ENCODE measurements at places on chromosomes 4 and X. TPM values are rescaled to one million over a fixed set of nuclear protein-coding genes. Genes with fewer than 3 reads are reported as not detected.

DNA sequence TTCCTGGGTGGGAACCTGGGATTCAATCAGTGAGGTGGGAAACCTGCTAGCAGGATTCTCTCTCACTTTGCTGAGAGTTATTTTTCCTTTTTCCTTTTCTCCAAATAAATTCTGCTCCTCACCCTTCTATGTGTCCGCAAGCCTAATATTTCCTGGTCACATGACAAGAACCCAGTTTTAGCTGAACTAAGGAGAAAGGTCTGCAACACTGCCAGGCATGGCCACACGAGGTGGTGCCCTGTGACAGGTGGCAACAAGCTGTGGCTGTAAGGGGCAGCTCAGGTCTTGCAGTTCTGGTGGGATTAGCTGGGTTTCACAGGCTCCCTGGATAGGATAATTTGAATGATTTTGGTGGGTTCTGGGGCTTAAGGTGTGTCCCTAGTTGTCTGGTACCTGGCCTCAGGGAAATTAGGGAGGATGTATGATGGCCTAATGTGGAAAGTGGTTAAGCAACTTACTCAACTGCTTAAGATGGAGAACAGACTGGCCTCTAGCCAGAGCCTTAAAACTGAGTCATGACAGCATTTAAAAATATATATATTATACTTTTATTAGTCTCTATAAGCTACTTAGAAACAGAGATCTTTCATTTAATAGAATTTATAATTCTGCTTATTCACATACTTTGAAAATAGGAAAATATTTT lies 215.0 kb downstream of the IL15 start:
- no peaks in the 10 kb centered on the region for H3K27me3 ChIP-seq
- H3K36me3 ChIP-seq: no peaks in the 10 kb centered on the region
- H3K4me1 ChIP-seq: no peaks in the 10 kb centered on the region
- no peak for DNase-seq
- H3K4me3 ChIP-seq: no peak overlapping the region

DNA sequence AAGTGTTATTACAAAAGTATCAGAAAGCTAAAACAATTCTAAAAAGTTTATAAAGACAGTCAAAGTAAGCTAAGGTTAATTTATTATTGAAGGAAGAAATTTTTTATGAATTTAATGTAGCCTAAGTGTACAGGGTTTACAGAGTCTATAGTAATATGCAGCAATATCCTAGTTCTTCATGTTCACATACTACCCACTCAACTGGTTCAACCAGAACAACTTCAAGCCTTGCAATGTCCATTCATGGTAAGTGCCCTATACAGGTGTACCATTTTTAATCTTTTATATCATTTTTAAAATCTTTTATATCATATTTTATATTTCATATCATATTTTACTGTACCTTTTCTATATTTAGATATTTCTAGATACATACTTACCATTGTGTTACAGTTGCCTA lies 34.3 kb downstream of the COL4A5 start:
- no peak overlapping the region for H3K4me3 ChIP-seq
- DNase-seq: no peak
- no peaks in the 10 kb centered on the region for H3K4me1 ChIP-seq

DNA sequence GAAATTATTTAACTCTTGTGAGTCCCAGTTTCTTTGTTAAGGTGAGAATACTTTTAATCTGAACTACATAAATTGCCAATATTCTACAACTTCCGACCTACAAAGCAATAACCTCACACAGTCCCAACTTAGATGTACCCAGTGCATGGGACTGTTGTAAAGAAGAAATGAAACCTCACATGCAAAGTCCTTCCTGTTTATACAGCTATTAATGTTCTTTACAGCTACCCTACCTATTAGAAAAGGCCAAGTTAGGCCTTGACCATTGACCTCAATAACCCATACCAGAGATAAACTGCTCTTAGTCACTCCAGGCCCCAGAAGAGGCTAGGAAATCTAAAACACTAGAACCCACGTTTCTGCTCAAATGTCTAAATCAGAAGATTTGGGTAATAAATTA lies 920.1 kb upstream of the TENM3 start:
- H3K4me1 ChIP-seq: no peaks in the 10 kb centered on the region
- no peaks in the 10 kb centered on the region for H3K27me3 ChIP-seq
- no peaks in the 10 kb centered on the region for H3K36me3 ChIP-seq
- H3K4me3 ChIP-seq: no peak overlapping the region
- H3K27ac ChIP-seq: no peak overlapping the region

The MAGED4 gene
- not detected for total RNA-seq

The PCDH19 gene
- 0.32 TPM for total RNA-seq

DNA sequence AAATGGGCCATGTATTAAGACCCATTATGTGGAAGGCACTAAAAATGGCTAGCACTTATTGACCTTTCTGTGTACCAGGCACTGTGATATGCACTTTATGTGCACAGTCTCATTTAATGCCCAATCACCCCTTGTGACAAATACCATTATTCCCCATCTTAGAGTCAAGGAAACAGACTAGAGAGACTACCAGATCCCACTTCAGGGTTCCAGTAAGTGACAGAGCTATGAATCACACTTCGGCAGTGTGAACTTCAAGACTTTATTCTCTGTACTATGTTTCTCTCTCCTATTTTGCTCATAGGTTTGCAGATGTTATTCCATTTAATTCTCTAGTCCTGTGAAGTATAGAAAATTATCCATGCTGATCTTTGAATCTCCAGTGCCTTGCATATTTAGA lies 107.0 kb downstream of the NFKB1 start:
- H3K4me3 ChIP-seq: no peak overlapping the region
- peaks cover 11% of the 10 kb centered on the region for H3K36me3 ChIP-seq
- no peak for DNase-seq
- no peaks in the 10 kb centered on the region for H3K4me1 ChIP-seq

DNA sequence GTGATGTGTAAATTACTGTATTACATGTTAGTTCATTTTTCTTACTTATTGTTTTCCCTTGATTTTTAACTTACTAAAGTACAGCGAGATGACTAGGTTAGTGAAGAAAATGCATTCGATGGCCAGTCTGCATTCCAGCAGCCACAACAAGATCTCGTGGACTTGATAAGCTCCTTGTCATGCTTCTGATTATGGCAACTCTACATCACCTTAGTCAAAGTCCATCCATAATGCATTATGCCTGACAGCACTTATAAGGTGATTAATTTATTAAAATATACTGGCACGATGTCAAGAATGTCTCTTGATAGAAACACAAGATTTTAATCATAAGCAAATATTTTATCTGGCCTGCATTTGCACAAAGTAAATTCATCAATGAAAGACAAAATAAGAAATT lies 109.9 kb upstream of the NAP1L5 start:
- H3K4me3 ChIP-seq: no peak overlapping the region
- no peaks in the 10 kb centered on the region for H3K36me3 ChIP-seq
- no peak for DNase-seq
- no peaks in the 10 kb centered on the region for H3K4me1 ChIP-seq
- no peaks in the 10 kb centered on the region for H3K27me3 ChIP-seq

DNA sequence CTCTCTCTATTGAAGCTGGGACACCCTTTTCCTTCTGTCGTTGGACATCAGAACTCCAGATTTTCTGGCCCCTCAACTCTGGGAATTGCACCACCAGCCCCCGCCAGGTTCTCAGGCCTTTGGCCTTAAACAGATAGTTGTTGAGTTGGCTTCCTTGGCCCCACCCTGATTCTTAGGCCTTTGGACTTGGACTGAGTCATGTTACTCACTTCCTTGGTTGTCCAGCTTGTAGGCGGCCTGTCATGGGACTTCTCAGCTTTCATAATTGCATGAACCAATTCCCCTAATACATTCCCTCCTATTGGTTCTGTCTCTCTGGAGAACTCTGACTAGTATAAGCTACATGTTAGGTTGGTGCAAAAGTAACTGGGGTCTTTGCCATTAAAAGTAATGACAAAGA lies 195.7 kb downstream of the GPAT3 start:
- peak; percentile 26 for DNase-seq
- no peaks in the 10 kb centered on the region for H3K4me1 ChIP-seq
- H3K36me3 ChIP-seq: no peaks in the 10 kb centered on the region
- no peak overlapping the region for H3K27ac ChIP-seq

DNA sequence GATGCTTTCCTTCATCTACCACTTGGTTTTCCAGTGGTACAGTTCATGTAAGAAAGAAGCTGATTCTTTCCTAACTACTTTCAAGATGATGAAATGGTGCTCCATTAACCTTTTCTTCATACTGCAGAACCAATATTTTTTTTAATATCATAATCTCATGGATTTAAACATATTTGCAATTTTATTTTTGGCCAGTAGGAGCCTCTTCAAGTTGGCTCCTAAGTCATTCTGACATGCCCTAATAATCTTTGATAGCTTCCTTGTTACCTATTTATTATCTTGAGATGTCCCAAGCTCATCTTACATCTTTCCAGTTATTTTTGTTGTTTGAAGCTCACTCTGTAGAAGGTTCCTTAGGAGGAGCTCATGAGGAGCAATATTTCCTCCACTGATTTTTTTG lies 170.2 kb downstream of the APBB2 start:
- peak; percentile 16 for DNase-seq
- H3K4me1 ChIP-seq: no peaks in the 10 kb centered on the region
- no peaks in the 10 kb centered on the region for H3K36me3 ChIP-seq
- no peak overlapping the region for H3K27ac ChIP-seq
- H3K4me3 ChIP-seq: no peak overlapping the region

The RTL3 gene
- total RNA-seq: not detected

GRCh38 chr4:15438939-15439524 lies 11.2 kb downstream of the C1QTNF7 start:
- H3K27me3 ChIP-seq: peaks cover 8% of the 10 kb centered on the region
- H3K4me1 ChIP-seq: no peaks in the 10 kb centered on the region
- DNase-seq: no peak
- no peak overlapping the region for H3K4me3 ChIP-seq
- H3K27ac ChIP-seq: no peak overlapping the region

GRCh38 chrX:12370497-12370986 lies 232.3 kb downstream of the FRMPD4 start:
- no peaks in the 10 kb centered on the region for H3K4me1 ChIP-seq
- no peaks in the 10 kb centered on the region for H3K36me3 ChIP-seq
- H3K4me3 ChIP-seq: no peak overlapping the region

DNA sequence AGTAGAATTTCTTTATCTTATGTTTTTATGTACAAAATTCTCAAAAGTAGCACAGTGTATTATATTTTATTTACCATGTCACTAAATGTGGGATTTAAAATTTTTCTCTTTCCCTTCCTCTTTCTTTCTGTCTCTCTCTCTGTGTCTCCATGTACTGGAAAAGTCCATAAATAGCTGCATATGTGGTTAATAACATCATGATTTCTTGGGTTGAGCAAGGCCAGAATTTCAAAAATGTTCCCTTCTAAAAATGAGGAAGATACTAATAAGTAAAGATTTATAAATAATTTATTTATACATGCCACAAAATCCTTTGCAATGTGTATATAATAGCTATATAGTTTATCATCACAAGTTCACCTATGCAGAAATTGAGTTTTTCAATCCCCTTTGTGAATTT lies 29.1 kb upstream of the DKK2 start:
- no peak overlapping the region for H3K27ac ChIP-seq
- no peaks in the 10 kb centered on the region for H3K36me3 ChIP-seq
- H3K27me3 ChIP-seq: no peaks in the 10 kb centered on the region

The TENM3 gene
- total RNA-seq: 0.54 TPM

The POU3F4 gene
- total RNA-seq: not detected

GRCh38 chr4:95839891-95840290 lies at the start of gene PDHA2:
TSS of gene PDHA2 (plus strand) at chr4:95840093. CDS start at chr4:95840151, 58 bp downstream.
- H3K27me3 ChIP-seq: no peaks in the 10 kb centered on the region
- no peaks in the 10 kb centered on the region for H3K36me3 ChIP-seq
- no peak within 1 kb of the TSS for H3K4me3 ChIP-seq
- no peak within 1 kb of the TSS for H3K27ac ChIP-seq

DNA sequence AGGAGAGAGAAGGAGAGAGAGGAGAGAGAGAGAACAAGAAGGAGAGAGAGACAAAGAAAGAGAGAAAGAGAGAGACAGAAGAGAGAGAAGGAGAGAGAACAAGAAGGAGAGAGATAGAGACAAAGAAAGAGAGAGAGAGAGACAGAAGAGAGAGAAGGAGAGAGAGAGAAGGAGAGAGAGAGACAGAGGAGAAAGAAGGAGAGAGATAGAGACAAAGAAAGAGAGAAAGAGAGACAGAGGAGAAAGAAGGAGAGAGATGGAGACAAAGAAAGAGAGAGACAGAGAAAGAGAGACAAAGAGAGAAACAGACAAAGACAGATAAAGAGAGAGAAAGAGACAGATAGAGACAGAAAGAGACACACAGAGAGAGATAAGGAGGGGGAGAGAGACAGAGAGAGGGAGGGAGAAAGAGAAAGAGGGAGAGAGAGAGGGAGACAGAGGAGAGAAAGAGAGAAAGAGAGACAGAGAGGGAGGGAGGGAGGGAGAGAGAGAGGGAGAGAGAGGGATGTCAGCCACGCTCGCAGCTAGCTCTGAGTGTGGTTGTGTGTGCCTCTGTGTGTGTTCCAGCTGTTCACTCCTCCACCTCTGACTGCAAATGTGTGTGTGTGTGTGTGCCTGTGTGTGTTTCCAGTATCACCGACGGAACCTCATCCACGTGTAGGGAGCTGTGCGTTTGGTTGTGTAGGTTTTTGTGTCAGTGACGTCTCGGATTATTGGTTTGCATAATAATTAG lies 105.8 kb downstream of the CRLF2 start:
- H3K27me3 ChIP-seq: no peaks in the 10 kb centered on the region
- H3K4me1 ChIP-seq: no peaks in the 10 kb centered on the region
- H3K4me3 ChIP-seq: no peak overlapping the region
- no peak for DNase-seq
- H3K36me3 ChIP-seq: no peaks in the 10 kb centered on the region

DNA sequence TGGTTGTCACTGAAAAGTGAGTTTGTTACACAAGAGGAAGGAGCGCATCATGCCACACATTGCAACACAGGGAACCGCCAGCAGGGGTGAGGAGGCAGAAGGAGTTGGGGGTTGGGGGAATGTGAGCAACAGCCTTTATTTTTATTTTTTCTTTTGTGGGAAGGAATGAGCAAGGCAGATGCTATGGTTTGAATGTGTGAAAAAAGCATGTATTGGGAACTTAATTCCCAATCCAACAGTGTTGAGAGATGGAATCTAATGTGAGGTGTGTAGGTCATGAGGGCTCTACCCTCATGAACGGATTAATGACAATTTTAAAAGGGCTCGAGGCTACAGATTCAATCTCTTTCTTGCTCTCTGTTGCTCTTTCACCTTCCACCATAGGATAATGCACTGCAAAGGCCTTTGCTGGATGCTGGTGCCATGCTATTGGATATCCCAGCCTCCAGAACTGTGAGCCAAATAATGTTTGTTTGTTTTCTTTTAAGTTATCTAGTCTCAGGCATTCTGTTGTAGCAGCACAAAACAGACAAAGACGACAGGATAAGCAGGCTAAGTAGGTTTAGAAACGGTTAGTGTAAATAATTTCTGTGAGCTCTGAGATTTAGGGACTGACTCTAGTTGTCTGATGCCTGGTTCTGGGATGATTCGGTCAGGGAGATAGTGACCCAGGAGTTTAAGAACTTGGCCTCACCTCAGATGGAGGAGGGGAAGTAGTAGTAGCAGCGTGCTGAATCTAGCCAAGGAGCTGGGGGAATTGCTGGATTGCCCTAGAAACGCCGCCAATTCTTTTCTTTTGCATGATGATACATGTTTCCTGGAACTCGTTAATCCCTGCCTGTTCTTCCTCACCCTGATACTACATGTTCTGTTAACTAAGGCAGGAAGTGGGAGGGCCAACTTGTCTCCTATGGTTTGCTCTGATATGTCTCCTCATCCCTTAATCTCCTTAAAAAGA lies 156.6 kb upstream of the CTSO start:
- no peak overlapping the region for H3K27ac ChIP-seq
- no peak overlapping the region for H3K4me3 ChIP-seq
- no peak for DNase-seq

GRCh38 chrX:82556588-82556987 lies 951.5 kb upstream of the POU3F4 start:
- no peak overlapping the region for H3K27ac ChIP-seq
- H3K36me3 ChIP-seq: no peaks in the 10 kb centered on the region
- no peaks in the 10 kb centered on the region for H3K27me3 ChIP-seq
- H3K4me1 ChIP-seq: no peaks in the 10 kb centered on the region

Data from HCT116 (cell line).